ENCODE measurements at places on chromosomes 2 and 18. TPM values are rescaled to one million over a fixed set of nuclear protein-coding genes. Genes with fewer than 3 reads are reported as not detected.

Gene CSRNP3
- total RNA-seq = 0.43 TPM

DNA sequence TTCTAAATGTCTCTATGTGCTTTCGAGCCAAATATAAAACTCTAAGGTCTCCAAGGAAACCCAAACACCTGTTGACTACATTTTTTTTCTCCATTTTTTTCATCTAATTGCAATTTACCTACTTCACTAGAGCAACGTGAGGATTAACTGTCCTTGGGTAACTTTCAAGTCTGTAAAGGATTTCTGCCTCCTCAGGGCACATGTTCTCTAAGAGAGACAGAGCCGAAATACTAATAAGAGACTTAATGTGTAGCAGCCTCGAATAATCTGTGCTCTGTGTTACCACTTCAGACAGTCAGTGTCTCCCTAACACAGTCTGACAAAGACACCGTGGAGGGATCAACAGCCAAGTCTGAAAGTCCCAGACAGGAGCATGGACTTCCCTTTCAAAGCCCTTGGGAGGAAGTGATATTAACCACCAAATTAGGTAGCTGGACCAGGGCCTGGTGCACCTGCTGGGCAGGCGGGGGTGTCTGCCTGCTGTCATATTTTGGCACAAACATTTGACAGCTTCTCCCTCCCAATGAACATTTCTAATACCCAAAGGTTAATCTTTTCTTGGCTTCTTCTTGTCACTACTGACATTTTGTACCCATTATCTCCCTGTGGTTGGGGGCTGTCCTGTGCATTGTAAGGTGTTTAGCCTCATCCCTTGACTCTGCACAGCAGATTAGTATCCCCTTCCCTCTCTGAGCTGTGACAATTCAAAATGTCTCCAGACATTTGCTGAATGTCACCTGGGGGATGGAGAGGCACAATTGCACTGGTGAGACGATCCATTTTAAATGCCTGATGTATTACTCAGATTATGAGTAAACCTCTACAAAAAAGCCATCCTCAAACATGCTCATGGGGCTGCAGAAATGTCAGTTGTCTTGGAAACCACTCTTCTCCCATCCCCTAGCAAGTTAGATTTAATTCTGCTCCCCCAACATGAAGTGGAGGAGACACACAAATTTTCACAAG is 45.7 kb upstream of the LYPD1 start:
- DNase-seq = no peak

DNA sequence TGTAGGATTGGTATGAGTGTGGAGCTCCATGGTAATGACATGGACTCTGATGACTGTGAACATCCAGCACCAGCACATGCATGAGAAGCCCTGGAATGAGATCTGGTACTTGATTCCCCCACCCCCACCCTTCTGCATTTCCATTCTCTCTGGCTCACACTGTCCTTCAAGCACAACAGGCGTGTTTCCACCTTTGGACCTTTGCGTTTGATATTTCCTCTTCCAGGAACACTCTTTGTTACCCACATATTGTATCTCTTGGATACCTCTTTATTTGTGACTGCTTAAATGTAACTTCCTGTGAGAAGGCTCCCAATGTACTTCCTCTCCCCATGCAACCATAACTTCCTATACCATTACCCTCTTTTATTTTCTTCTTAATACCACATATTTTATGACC is 263.8 kb downstream of the HNMT start:
- DNase-seq = no peak

Gene STEAP3
- total RNA-seq = 30.5 TPM

GRCh38 chr18:31402026-31402373 is 25.4 kb downstream of the DSG4 start:
- no peak for DNase-seq

Gene NPPC
- total RNA-seq = not detected

Gene EPB41L3
- 19.2 TPM for total RNA-seq

Gene NTSR2
- not detected for total RNA-seq

DNA sequence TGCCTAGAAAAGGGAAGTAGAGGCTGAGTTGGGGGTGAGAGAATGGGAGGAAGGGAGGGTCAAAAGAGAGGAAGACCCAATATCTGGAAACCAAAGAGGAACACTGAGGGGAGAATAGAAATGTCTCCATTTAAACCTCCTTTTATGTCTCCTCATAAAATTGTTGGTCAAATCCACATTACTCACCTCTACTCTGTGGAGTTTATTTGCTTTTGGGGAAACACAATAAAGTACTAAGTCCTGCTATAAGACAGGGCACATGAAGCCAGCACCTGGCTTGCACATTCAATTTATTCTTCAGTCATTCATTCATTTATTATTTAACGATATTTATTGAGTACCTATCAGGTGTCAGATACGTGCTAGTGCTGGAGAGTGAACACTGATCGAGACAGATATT is 60.3 kb upstream of the NFE2L2 start:
- no peak for DNase-seq

GRCh38 chr2:143603846-143604565 is 474.8 kb downstream of the ARHGAP15 start:
- no peak for DNase-seq

Gene TANC1
- 16.3 TPM for total RNA-seq

Gene TRIM43
- total RNA-seq = not detected

- no peak for DNase-seq
Measured at GRCh38 chr18:8947566-8947965, 154.9 kb upstream of the NDUFV2 start.

GRCh38 chr2:99776206-99776905 is 286.5 kb upstream of the REV1 start:
- DNase-seq = no peak

Gene SCN2A
- 2.2 TPM for total RNA-seq

GRCh38 chr2:26008851-26009566 is 24.9 kb upstream of the RAB10 start:
- peak; percentile 91 for DNase-seq

- peak; percentile 68 for DNase-seq
Measured at GRCh38 chr2:1715184-1716013, 28.9 kb downstream of the PXDN start.

GRCh38 chr2:66885775-66886383 is 451.0 kb downstream of the MEIS1 start:
- peak; percentile 45 for DNase-seq

GRCh38 chr2:8604262-8604661 is 77.6 kb upstream of the ID2 start:
- DNase-seq = no peak

GRCh38 chr2:112840068-112840445 is 3.5 kb upstream of the IL1B start:
- no peak for DNase-seq

Gene VWC2L
- total RNA-seq = not detected

All from GM23248 (cell line).